ENCODE measurements at places on chromosomes 12 and 14.

DNA sequence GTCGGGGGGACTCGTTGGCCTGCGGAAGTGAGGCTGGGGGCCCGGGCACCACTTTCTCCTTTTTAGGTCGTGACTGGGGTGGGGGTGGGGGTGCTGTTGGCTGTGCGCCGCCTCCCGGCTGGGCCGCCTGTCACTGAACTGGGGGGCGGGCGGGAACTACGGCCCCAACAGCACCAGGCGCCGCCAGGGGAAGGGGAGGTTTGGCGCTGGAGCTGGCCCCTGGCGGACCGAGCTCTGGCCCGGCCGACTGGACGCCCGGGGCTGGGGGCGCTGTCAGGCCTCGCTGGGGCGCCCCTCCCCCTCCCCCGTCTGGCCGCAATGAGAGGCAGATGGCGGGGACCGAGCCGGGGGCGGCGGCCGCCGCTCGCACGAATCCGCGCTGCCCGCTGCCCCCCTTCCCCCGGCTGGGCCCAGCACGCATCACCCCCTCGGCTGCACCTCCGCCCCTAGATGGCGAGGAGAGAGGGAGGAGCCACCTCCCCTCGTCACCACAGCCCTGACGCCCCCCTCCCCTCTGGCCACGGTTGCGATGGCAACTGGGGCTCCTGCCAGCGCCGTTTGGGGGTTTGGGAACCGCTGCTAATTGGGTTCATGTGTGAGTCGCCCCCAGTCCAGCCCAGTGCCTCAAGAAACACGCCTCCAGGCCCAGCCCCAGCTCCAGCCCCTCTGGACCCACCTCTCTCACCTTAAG lies 723 bp downstream of the NFATC4 start:
- DNase-seq, result peak; percentile 52

DNA sequence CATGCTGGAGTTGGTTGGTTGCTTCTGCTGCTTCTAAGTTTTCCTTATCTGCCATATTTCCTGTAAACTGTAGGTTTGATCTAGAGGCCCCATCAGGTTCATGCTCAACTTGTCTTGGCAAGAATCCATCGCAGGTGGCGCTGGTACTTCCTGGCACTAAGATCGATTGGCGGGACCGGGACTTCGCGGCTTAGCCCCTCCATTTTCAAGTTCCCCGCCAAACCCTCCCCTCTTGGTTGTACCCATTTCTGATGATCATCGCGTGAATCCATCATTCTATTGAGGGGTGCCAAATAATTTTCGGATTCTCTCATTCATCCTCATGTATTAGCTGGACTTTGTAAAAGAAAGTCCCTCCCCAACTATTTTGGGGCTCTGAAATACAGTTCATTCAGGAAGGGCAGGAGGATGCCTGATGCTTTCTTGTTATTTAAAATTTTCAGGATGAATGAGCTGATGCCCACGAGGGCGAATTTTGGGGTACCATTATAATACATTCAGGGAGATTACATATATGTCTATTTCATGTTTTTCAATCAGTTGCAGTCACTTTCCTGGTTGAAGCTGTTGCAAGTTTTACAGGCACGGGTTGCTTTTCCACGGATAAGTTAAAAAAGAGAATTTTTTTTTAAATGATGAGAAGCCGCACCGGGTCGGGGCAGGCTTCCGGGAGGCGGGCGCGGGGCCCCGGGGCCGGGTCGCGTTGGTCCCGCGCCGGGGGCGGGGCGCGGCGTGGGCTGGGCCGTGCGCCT lies 395 bp upstream of the BRI3BP start:
- DNase-seq, result peak; percentile 95

DNA sequence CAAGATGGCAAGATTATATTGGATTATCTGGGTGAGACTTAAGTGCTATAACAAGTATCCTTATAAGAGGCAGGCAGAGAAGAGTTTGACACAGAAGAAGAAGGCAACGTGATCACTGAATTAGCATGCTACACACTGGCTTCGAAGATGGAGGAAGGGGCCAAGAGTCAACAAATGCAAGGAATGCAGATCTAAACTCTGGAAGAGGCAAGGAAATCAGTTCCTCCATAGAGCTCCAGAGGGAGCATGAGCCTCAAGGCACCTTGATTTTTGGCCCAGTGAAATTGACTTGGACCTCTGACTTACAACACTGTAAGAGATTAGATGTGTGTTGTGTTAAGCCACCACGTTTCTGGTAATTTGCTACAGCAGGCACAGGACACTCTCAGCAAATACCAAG lies 536.4 kb upstream of the SEL1L start:
- DNase-seq, result no peak

- DNase-seq, result no peak
Measured at GRCh38 chr12:88313554-88313953, 171.4 kb downstream of the TMTC3 start.

- no peak for DNase-seq
Measured at GRCh38 chr14:56894591-56894991, 84.3 kb upstream of the OTX2 start.

- no peak for DNase-seq
Measured at GRCh38 chr14:38710881-38711280, 392.2 kb downstream of the SEC23A start.

- no peak for DNase-seq
Measured at GRCh38 chr12:18797604-18798003, 59.7 kb downstream of the CAPZA3 start.

DNA sequence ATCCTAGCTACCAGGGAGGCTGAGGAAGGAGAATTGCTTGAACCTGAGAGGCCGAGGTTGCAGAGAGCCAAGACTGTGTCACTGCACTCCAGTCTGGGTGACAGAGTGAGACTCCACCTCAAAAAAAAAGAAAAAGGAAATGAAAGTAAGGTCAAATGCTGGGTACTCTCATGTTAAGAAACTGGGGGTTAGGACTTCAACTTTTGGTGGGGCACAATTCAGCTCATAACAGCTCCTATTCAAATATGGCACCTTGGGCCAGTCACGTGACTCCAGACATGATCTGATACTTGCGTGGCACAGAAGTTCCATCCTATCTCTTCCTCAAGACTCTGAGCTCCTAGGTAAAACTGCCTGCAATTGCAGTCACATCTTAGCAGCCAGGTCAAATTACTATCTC lies 142.7 kb downstream of the EGLN3 start:
- DNase-seq, result no peak

GRCh38 chr14:95562892-95563685 lies 28.2 kb downstream of the GLRX5 start:
- no peak for DNase-seq

GRCh38 chr12:48816143-48816854 lies 2.0 kb upstream of the CACNB3 start:
- DNase-seq, result no peak

- no peak for DNase-seq
Measured at GRCh38 chr14:36111822-36112583, 64.5 kb downstream of the PTCSC3 start.

GRCh38 chr12:48247181-48247966 lies 44.3 kb upstream of the OR10AD1 start:
- no peak for DNase-seq

DNA sequence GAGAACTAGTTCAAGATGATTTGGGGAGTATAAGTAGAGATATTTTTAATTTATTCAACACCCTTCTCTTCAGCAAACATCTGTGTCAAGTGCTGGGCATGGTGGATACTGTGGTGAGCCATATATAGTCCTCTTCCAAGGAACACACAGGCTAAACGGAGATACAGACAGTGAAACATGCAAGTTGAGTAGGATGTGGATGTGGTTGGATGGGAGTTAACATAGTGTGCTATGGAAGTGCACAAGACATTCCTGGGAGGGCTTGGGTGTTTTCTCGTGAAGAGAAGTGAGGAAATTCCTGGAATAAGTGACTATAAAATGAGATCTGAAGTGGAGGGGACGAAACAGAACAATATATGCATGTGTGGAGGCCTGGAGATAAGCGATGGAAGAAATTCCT lies 181.1 kb upstream of the NPAS3 start:
- DNase-seq, result no peak

- peak; percentile 98 for DNase-seq
Measured at GRCh38 chr14:101964297-101965180, at the start of gene DYNC1H1. TSS of gene DYNC1H1 (plus strand) at chr14:101964573. CDS start at chr14:101964692, 119 bp downstream.

DNA sequence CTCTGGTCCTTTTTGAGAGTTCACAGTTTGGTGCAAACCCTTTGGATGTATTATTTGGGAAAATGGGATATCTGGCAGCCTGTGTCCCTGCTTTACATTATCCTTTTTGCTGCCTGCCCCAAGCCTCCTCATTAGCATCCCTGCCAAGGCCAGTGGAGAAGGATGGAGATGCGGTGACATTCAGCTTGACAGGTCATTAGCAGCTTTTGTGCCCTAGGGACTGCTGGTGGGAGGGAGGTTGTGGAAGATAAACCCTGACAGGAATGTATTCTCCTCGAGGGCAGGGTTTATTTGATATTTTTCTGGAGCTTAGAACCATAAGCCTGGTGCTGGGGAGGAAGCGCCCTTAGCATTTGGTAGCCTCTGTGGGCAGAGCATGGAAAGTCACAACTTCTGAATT lies 49.3 kb downstream of the PTPN11 start:
- no peak for DNase-seq

- DNase-seq, result no peak
Measured at GRCh38 chr12:22377731-22378496, 43.4 kb upstream of the ST8SIA1 start.

DNA sequence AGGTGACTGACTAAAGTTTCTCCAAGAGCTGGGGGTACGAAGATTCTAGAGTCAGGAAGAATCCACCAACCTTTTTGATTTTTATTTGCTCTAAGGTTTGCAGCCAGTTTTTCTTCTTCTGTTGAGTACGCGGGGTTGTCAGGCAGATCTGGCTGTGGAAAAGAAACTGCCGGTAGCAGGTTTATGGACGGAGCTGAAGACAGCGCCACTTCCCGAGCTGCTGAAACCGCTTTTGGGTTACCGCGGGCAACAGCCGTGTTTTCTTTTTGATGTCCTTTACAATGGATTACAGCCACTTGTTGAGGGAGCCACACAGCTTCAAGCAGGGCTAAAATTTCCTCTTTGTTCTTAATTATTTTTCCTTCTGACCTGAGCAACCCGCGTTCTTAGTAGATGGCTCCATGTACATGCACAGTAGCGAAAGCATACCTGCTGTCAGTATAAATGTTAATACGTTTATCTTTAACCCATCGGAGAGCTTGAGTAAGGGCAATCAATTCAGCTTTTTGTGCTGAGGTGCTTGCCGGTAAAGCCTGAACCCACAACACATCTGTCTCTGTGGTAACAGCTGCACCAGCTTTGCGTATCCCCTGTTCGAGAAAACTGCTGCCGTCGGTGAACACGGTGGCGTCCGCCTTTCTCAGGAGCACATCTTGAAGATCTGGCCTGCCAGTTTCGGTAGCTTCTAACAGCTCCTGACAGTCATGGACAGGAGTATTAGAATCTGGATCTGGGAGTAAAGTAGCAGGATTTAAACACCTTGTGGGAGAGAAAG lies 674.3 kb downstream of the TMEM121 start:
- DNase-seq, result no peak

- DNase-seq, result no peak
Measured at GRCh38 chr12:125305231-125305630, 240.0 kb downstream of the AACS start.

DNA sequence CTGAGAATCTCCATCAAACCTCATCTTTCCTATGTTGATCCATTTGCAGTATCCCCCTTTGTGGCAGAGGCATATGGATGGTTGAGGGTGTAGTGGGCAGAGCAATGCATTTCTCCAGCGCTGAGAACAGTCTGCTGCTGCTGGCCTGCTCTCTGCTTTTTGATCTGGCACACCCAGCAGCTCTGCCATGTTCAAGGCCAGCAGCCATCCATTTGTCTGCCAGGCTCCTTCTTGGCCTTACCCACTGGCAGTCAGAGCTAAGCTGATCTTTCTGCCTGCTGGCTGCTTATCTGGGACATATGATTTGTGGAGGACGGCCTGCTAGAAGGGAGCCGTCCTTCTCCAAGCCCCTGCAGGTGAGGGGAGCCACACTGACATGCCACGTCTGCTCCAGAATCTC lies 17.0 kb downstream of the NPC2 start:
- DNase-seq, result no peak

DNA sequence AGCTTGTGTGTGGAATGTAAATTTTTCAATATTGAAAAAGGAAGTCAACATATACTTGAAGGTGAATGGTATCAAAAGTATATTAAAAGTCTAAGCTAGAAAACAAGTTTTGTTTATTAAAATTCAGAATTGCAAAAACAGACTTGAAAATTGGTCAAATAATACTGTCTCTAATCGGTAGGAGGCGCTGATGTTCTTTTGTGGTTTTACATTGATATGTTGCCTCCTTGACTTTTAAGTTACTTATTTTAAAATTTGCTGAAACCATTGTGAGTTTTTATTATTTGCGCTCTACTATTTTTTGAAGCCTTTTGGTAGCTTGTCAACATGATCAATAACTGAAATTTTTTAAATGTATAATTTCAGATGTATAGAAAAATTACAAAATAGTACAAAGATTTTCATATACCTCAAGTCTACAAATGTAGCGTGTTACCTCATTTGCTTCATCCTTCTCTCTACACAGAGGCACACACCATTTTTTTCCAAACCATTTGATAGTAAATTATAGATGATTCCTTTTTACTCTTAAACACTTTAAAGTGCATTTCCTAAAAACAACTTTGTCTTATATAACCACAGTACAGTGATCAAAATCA lies 6.9 kb downstream of the RTRAF start:
- no peak for DNase-seq

GRCh38 chr12:124757329-124757728 lies 106.3 kb downstream of the SCARB1 start:
- no peak for DNase-seq

All from NCI-H1105 (cell line).